ENCODE measurements at places on chromosomes 12 and 14.

DNA sequence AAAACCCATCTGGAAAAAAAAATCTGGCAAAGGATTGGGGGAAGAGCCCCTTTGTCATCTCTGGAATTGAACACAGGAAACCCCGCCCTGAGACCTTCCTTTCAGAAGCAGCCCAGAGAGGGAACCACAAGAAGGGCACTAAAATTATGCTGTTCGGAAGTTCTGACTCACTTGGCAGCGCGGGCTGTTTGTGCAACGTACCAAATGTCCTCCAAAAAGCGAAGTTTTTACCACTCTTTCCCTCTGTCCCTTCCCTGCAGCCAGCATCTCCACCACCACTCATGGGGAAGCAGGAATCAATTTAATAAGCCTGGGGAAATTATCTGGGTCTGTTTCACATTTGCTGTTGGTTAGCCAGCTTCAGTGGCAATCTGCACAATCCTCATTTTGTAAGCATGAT is 3.2 kb upstream of the SYNE3 start:
- peak; percentile 91 for DNase-seq

GRCh38 chr12:94862421-94862820 is 141.1 kb downstream of the NDUFA12 start:
- DNase-seq, result no peak

- DNase-seq, result no peak
Measured at GRCh38 chr14:71408362-71409030, 501.2 kb downstream of the PCNX1 start.

- no peak for DNase-seq
Measured at GRCh38 chr12:19847294-19848059, 408.2 kb downstream of the AEBP2 start.

GRCh38 chr12:129337413-129337812 is 484.1 kb downstream of the GLT1D1 start:
- DNase-seq, result no peak

DNA sequence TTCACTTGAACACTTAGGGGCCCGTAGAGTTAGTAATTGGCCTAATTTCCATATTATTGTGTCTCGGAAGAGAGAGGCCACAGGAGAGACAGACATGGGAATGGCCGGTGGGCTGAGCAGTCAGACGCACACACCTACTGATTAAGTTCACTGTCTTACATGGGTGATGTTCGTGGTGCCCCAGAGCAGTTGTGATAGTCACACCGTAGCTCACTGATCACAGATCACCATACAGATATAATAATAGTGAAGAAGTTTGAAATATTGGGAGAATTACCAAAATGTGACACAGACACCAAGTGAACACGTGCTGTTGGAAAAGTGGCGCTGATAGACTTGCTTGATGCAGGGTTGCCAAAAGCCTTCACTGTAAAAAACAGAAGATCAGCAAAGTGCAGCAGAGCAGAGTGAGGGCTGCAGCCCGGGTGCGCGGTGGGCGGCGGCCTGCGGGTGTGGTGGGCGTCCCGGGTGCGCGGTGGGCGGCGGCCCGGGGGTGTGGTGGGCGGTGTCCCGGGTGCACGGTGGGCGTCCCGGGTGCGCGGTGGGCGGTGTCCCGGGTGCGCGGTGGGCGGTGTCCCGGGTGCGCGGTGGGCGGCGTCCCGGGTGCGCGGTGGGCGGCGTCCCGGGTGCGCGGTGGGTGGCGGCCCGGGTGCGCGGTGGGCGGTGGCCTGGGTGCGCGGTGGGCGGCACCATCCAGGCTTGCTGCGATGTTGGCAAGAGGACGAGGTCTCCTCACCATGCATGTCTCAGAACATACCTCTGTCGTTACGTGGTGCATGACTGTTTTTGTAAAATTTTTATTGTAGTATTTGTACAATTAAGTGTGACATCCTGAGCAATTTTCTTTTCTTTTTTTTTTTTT is 34.3 kb upstream of the TEX22 start:
- peak; percentile 25 for DNase-seq

DNA sequence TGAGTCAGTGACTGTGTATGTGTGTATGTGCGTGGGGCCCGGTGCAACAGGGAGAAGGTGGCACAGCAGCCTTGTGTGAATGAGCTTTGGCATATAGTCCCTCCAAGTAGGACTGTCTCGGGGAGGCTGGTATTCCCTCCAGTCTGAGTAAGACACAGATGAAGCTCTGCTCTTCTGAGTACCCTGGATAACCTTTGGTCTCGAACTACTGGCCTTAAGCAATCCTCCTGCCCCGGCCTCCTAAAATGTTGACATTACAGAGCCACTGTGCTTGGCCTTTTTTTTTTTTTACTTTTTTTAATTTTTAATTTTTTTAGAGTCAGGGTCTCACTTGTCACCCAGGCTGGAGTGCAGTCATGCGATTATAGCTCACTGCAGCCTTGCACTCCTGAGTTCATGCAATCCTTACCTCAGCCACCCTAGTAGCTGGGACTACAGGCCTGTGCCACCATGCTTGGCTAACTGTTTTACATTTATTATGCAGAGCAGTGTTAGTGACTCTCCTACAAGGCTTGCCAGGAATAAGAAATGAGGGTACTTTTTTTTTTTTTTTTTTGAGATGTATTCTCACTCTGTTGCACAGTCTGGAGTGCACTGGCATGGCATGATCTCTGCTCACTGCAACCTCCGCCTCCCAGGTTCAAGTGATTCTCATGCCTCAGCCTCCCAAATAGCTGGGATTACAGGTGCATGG is 9.4 kb upstream of the DAZAP2 start:
- DNase-seq, result no peak

- DNase-seq, result no peak
Measured at GRCh38 chr12:106019144-106019543, 119.6 kb downstream of the NUAK1 start.

DNA sequence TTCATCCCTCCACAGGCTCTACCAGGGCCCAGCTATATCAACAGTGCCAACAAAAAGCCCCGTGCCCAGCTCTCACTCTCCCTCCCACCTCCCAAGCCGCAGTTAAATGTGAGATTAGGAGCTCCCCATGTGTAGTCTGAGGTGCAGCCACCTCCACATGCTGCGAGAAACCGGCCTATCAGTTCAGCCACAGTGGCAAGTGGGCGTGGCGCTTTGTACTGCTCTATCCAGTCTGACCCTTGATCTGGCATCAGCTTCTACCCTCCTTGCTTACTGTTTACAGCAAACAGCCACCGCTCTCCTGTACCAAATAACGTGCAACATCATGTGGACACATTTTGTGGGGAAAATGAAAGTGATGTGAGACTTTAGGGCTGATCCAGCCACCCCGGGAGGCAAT is 1.7 kb downstream of the PLEK2 start:
- DNase-seq, result no peak

DNA sequence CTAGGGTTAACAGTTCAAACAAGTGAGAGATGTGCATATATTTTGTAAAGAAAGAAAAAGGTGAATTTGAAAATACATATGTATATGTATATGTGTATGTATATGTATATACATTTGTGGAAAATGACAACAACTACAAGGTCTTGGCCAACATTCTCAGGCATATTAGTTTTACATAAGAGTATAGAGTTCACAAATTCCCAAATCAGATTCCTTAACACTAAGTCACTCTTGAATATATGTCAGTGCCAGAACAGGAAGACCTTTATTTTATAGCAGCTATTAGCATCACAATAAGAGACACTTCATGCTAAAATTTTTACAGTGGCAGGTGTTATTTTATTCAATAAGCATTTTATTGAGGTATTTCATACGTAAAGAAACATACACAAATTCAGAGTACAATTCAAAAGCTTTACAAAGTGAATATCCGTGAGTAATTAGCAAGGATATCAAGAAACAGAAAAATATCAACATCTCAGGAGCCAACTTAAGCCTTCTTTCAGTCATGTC is 179.7 kb downstream of the SLC6A15 start:
- no peak for DNase-seq

GRCh38 chr12:1527789-1528188 is 66.6 kb downstream of the FBXL14 start:
- no peak for DNase-seq

- DNase-seq, result no peak
Measured at GRCh38 chr12:97493731-97494130, 31.1 kb downstream of the RMST start.

DNA sequence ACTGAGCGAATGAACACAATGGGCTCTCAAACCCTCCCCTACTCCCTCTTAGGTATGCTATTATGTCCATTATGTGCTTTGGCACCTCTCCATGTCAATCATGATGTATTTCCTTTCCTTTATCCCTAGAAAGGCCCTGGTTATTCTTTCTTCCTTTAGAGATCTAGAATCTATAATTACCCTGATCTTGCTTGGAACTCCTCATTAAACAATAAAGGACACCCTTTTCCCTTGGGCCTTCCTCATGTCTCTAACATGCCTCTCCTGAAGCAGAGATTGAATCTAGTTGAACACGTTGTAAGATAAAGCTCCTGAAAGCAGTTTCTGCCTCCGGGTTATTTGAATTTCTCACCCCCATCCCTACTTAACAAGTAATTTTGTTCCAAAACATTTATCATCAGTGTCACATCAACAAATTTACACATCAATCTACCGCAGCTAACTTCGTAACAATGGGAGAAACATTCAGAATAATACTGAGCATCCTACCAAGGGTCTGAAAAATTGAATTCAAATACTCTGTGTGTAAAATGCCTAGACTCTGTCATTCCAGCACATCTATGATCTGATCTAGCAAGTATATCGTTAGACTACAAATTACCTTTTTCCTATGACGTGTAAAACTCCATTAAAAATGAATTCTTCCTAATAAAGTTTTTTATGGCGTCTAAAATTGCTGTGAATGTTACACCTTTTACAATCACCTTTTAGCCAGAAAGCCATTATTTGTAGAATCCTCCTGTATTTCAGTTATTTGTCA is 5.4 kb downstream of the USP44 start:
- no peak for DNase-seq

DNA sequence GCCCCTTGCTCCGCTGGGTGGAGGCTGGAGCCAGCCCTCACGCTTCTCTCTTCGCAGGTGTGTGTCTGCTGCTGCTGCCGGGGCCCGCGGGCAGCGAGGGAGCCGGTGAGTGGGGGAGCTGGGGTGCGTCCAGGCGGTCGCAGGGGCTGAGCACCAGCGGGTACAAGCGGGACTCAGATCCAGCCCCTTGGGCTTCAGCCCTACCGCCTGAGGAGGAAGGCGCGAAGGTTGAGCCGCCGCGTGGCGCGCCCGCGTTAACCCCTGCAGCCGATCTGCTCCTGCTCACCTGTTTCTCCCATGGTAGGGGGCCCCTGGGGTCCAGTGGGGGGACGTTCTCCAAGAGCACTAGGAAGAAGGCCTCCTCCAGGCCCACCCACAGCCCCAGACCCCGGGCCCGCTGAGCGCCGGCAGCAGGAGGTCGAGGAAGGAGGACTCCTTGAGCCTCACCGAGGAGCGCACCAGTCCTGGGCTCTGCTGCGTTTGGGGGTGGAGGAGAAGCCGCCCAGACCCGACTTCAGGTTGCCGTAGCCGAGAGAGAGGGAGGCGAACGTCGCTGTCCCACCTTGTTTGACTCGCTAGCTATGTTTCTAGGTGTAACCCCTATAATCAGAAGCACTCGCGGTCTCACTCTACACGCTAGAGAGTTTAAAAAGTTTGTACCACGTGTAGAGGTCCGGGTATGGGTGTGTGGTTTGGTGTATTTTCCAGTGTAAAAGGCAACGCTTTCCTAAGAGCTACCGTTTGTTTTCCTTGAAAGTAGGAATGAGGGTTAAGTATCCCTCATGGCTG is 834 bp downstream of the COCH start:
- no peak for DNase-seq

- no peak for DNase-seq
Measured at GRCh38 chr12:5072311-5072710, 28.6 kb downstream of the KCNA5 start.

DNA sequence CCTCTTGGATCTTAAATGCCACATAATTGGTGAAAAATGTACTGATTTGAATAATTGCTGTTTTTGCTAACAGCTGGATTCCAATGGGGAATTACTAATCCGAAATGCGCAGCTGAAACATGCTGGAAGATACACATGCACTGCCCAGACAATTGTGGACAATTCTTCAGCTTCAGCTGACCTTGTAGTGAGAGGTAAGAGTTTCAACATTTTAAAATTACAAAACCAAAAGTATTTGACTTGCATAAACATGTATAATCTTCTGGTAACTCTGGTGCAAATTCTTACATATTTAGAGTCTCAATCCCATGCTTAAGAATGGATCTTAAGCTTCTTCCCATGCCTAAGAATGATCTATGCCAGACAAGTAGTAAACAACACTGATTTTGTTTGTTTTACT is 229.1 kb upstream of the PDZRN4 start:
- peak; percentile 24 for DNase-seq

GRCh38 chr14:55152052-55152753 is 23.2 kb downstream of the LGALS3 start:
- no peak for DNase-seq

DNA sequence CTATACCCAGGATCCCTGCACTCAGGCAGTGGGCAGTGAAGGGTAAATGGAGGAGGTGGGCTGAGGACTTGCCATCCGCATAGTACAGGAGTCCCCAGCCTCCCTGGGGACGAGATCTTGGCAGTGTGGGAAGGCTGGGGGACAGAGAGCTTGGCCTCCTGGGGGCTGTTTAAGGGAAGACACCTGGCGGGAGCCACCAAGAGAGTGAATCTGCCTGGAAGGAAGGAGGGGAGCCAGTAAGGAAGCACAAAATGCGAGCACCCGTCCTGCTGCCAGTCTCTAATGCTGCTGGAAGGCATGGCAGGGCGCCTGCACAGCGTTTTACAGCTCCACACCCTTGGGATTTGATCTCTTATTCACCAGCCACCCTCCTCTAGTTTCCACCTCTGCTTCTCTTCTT is 7.4 kb upstream of the KRT2 start:
- DNase-seq, result no peak

DNA sequence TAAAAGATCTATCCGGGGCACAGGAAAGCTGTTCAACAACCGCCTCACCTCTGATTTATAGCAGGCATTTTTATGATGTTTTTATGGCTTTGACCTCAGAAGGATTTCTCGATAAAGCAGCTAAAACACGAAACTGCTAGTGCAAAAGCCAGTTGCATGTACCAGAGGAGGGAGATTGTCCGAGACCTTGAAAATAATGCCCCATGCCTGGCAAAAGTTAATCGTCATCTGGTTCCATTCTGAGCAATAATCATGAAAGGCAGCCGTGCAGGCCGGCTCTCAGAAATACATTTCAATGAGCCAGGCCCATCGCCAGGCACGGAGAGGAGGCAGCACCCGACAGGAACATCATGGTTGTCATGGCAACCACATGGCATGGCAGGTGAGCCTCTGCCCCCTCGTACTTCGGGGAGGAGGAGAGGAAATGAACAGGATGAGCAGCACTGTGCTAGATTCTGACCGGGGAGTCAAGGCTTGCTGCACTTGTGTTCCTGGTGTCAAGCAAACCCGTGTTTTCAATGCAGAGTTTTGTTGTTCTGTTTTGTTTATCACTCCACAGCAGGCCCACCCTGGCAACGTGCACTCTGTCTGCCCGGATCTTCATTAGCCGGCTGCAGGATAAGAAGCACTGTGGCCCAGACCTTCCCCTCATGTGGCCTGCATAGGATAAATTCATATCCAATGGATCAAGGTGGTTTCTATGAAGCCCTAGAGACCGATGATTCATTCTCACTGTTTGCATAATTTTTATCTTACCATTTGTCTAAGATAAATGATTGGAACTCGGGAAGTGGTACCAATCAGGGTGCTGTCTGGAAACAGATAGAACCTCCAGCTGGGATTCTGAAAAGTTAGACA is 160.2 kb downstream of the RIMBP2 start:
- no peak for DNase-seq

GRCh38 chr12:63149909-63150712 is 890 bp downstream of the AVPR1A start:
- no peak for DNase-seq

Measured in stromal cell of bone marrow (primary cell).